ENCODE measurements at places on chromosomes 12 and 14. TPM values are rescaled to one million over a fixed set of nuclear protein-coding genes. Genes with fewer than 3 reads are reported as not detected.
A peak's percentile ranks its signal among the peaks of the same experiment; 100 is the strongest.

- H3K27ac ChIP-seq: peak overlapping the region; percentile 78
- H3K36me3 ChIP-seq: no peaks in the 10 kb centered on the region
- H3K27me3 ChIP-seq: no peaks in the 10 kb centered on the region
- no peak overlapping the region for H3K4me3 ChIP-seq
- no peak for DNase-seq
Observed at GRCh38 chr12:68405343-68405781, 73.2 kb upstream of the MDM1 start.

DNA sequence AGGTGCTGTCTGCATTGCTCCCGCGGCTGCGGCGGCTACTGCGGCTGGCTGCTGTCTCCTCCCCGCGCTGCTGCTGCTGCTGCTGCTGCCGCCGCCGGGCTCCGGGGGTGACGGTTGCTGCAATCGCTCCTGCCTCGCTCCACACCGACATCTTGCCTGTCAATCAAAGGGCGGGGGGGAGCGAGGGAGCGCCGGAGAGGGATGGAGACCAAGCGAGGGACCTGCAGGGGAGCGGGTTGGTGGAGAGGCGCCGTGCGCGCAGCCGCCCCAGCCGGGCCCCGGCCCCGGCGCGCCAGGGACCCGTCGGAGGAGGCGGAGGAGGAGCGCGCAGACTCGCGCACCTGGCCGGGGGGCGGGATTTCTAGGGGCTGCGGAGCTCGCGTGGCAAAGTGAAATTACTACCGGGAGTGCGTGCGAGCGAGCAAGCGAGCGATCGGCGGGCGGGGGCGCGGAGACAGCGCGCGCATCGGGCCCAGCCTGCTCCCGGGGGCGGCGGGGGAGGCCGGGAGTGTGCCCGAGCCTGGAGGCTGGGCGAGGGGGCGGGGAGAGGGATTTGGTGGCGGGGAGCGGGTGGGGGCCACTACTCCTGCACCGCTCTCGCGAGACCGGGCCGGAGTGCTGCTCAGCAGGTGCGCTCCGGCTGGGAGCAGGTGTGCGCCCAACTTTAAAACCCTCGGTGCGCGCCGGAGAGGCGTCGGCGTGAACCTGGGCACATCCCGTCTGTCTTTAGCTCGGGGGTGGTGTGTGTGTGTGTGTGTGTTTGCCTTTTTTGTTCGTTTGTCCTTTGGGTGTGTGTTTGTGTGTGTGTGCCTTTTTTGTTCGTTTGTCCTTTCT lies at the start of gene KSR2:
Gene KSR2 (minus strand): TSS at position 165 of the 834 bp plus-strand sequence. CDS start 735 bp downstream, outside the sequence.
- no peak within 1 kb of the TSS for H3K27ac ChIP-seq
- DNase-seq: no peak

- DNase-seq: no peak
- no peaks in the 10 kb centered on the region for H3K36me3 ChIP-seq
- no peak overlapping the region for H3K4me3 ChIP-seq
- peaks cover 27% of the 10 kb centered on the region for H3K4me1 ChIP-seq
Observed at GRCh38 chr14:23171222-23171975, 12.1 kb downstream of the SLC7A8 start.

DNA sequence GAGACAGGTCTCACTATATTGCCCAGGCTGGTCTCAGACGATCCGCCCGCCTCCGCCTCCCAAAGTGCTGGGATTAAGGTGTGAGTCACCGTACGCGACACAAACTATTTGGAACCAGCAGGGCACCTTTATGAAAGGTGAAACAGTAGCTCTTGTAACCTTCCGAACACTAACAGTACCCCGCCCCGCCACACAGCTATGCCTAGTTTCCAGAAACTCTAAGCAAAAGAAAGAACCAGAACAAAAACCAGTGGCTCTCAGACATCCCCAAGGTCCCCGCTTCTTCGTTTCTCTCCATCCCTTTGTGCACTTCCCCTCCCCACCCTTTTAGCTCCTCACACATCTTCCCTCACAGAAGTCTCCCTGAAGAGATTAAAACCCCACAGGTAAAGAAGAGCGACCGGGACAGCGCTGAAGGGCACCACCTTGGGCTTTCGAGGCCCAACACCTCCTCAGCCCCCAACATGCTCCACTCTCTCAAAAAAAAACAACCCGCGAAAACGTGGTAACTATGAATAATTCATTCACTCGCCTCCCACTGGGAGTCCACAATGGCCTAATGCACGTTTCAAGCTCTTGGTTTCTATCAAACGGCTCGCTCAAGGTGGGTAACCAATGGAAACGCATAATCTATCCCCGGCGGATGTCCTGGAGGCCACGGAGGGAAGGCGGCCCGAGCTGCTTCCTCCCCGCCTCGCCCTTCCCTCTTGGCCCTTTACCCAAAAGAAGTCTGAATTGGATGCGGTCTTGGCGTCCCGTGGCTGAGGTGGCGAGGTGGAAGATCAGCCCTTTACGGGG lies 877 bp downstream of the BAG5 start:
- H3K4me1 ChIP-seq: peaks cover 72% of the 10 kb centered on the region
- peaks cover 22% of the 10 kb centered on the region for H3K36me3 ChIP-seq
- no peaks in the 10 kb centered on the region for H3K27me3 ChIP-seq
- H3K27ac ChIP-seq: peak overlapping the region; percentile 97
- peak overlapping the region; percentile 99 for H3K4me3 ChIP-seq

- no peaks in the 10 kb centered on the region for H3K36me3 ChIP-seq
- no peak for DNase-seq
- H3K27me3 ChIP-seq: no peaks in the 10 kb centered on the region
- H3K4me1 ChIP-seq: peaks cover 8% of the 10 kb centered on the region
- no peak overlapping the region for H3K27ac ChIP-seq
Observed at GRCh38 chr12:69329669-69330428, 18.3 kb upstream of the LYZ start.

- H3K36me3 ChIP-seq: no peaks in the 10 kb centered on the region
- H3K27ac ChIP-seq: no peak overlapping the region
- H3K27me3 ChIP-seq: peaks cover 61% of the 10 kb centered on the region
- H3K4me3 ChIP-seq: peak overlapping the region; percentile 43
- DNase-seq: no peak
Observed at GRCh38 chr14:23577004-23577681, 1.4 kb downstream of the JPH4 start.

DNA sequence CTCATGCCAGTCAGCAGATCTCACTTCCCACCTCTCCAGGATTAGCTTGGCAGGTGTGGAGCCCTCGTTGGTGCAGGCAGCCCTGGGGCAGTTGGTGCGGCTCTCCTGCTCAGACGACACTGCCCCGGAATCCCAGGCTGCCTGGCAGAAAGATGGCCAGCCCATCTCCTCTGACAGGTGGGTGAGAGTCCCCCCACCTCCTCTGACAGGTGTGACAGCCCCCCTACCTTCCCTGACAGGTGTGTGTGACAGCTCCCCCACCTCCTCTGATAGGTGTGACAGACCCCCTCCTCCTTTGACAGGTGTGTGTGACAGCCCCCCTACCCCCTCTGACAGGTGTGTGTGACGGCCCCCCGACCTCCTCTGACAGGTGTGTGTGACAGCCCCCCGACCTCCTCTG lies 26.3 kb downstream of the PAPLN start:
- no peaks in the 10 kb centered on the region for H3K36me3 ChIP-seq
- H3K27ac ChIP-seq: no peak overlapping the region
- H3K4me3 ChIP-seq: no peak overlapping the region
- no peaks in the 10 kb centered on the region for H3K4me1 ChIP-seq

GRCh38 chr12:114405519-114406271 lies at the start of gene TBX5:
TBX5 (minus strand) TSS chr12:114406144; CDS start chr12:114403898, 2,246 bp downstream.
- no peak within 1 kb of the TSS for H3K4me3 ChIP-seq
- H3K27me3 ChIP-seq: peaks cover 65% of the 10 kb centered on the region
- DNase-seq: no peak
- peaks cover 4% of the 10 kb centered on the region for H3K4me1 ChIP-seq
- no peak within 1 kb of the TSS for H3K27ac ChIP-seq

GRCh38 chr14:101132588-101132987 lies 229.1 kb upstream of the RTL1 start:
- no peak overlapping the region for H3K4me3 ChIP-seq
- no peaks in the 10 kb centered on the region for H3K4me1 ChIP-seq
- H3K27ac ChIP-seq: no peak overlapping the region
- no peaks in the 10 kb centered on the region for H3K36me3 ChIP-seq
- no peak for DNase-seq

DNA sequence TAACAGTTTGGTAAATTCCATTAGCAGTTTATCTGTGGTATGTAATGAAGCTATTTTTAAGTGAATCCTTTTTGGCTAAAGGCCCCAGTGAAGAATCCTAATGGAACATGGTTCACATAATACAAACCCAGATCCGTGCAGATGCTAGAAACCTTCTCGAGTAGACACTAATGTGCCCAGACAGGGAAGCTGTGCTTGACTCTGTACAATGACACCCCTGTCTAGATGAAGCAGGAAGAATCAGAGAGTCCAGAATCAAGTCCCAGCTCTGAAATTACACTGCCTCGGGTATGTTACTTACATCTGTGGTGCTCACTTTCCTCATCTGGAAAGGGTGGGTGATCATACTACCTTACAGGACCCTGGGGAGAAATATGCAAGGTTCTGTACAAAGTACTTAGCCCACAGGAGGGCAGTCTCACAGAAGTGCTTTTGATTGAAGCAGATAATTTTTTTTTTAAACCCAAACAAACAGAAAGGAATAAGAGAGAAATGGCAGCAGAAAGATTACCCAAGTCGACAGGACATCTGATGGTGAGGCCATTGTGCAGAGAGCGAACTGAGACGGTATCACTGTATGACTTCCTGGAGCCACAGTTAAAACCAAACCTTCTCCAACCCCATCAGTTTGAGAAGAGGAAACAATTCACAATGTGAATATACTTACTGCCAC lies 8.5 kb downstream of the CRACR2A start:
- H3K4me3 ChIP-seq: no peak overlapping the region
- no peaks in the 10 kb centered on the region for H3K36me3 ChIP-seq
- H3K27me3 ChIP-seq: no peaks in the 10 kb centered on the region

DNA sequence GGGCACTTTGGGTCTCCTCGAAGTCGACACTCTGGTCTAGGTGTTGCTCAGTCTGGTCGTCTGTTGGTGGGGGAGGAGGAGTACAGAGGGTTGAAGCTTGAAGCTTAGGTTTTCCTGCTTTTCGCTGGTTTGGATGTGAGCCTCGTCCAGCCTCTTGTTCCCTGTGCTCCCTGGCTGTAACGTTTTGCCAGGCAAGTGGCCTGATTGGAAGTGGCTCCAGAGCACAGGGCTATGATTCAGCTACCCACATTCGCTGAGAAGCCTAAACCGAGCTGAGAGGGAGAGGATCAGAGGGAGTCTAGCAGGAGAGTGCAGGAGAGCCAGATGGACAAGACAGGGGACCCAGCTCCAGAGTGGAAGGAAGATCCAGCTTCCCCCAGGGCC lies 6.1 kb downstream of the HOXC10 start:
- H3K27ac ChIP-seq: peak overlapping the region; percentile 98
- DNase-seq: peak; percentile 85
- H3K4me1 ChIP-seq: peaks cover 63% of the 10 kb centered on the region
- no peaks in the 10 kb centered on the region for H3K27me3 ChIP-seq

The GALNT16 gene
- total RNA-seq: 0.15 TPM

The HOXC5 gene
- not detected for total RNA-seq

The PCNX1 gene
- 34.4 TPM for total RNA-seq

The SMCO2 gene
- not detected for total RNA-seq

The FAM90A1 gene
- total RNA-seq: not detected

All from gastrocnemius medialis (tissue), 4 donors.